ENCODE measurements at places on chromosomes 12 and 14.
A peak's percentile ranks its signal among the peaks of the same experiment; 100 is the strongest.

- DNase-seq, result no peak
Observed at GRCh38 chr12:65419284-65420072, 141.0 kb downstream of the MSRB3 start.

DNA sequence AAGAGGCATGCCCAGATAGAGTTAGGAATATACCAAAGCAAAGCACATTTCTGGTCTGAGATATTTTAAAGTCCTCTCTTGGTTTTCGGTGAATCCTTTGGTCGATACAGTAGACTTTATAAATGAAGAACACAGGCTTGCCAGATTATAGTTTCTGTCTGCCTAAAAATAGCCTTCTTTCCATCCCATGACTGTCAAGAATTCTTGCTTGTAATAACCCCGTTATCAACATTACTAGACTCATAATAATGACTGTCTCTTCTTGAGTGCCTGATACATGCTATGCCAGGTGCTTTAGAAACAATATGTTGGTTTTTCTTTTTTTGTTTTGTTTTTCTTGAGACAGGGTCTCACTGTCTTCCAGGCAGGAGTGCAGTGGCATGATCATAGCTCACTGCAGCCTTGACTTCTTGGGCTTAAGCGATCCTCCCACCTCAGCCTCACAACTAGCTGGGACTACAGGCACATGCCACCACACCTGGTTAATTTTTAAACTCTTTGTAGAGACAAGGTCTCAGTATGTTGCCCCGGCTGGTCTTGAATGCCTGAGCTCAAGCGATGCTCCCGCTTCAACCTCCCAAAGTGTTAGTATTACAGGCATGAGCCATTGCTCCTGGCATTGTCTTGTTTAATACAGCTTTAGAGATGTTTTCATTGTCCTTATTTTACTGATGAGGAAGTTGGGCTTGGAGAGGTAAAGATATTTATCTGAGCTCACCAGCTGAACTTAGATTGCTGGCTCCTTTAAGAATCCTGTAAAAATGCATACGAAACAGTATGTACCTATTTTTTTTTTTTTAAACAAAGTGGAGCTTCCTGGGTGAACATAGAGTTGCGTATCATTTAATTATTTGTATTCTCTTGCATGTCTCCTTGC, 30.4 kb downstream of the CHST11 start:
- peak; percentile 13 for DNase-seq

GRCh38 chr12:57465030-57465746, 5.6 kb downstream of the GLI1 start:
- no peak for DNase-seq

DNA sequence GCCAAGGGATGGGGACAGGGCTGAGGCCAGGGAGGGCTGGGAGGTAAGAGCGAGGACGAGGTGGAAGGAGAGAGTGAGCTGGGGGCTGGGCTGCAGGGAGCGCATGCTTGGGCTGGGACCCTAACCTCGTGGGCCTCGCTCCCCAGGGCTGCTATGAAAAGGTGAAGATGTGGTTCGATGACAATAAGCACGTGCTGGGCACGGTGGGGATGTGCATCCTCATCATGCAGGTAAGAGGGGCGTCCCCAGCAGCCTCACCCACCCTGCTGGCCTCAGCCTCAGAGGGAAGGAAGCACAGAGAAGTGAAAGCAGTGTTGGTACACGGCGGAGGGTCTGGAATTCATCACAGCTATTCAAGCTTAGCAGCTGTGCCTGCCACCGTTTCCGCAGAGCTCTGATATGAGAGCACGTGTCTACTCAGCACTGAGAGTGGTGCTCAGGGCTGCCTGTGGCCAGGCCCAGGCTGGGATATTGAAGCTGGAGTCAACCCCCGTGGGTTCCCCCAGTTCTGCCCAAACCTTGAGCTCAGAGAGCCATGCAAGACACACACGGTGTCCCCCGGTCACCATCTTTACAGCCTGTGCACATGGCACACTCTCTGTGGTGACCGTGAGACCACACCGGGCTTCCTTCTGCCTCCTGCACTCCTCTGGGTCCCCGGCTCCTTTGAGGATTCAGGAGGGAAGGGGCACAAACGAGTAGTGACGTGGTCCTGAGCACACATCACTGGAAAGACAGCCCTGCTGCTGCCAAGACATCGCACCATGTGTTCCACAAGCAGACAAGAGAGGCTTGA, 204.6 kb downstream of the TSPAN9 start:
- DNase-seq, result no peak

DNA sequence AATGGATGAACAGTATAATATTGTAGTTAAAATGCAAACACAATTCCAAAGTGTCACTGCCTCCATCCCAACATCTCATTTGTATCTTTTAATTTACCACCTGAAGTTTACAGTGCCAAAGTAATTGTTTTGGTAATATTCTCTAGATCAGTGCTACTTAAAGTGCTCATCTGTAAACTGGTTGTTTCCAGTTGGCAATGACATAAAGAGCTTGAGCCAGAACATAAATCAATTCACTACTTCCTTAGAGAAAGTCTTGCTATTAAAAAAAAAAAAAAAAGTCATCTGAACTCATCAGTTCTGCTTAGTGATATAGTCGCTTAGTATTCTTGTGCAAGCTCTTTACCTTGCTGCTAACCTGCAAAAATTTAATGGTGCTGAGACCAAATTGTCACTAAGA, 16.4 kb downstream of the PLCZ1 start:
- no peak for DNase-seq

- DNase-seq, result peak; percentile 60
Observed at GRCh38 chr12:57276935-57277563, 26.1 kb upstream of the STAC3 start.

GRCh38 chr14:100443603-100444002, 120.5 kb downstream of the SLC25A47 start:
- DNase-seq, result peak; percentile 86

DNA sequence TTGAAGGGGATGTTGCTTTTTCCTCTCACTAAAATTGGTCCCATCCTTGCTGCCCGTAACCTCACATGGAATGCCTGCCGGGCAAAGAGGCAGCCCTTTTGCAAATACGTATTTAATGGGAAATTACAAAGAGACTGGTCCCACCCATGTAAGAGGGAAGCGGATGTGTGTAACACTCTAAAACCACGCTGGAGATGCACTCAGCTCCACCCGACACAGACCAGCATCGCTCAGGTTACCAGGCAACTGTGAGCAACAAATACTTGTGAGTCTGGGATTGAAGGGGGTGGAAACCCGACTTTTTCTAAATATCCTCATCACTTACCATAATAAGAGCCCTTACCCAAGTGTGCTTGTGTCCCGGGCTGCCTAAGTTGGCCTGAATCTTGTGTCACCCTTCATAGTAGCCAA, 47.7 kb downstream of the ELK3 start:
- DNase-seq, result peak; percentile 99

DNA sequence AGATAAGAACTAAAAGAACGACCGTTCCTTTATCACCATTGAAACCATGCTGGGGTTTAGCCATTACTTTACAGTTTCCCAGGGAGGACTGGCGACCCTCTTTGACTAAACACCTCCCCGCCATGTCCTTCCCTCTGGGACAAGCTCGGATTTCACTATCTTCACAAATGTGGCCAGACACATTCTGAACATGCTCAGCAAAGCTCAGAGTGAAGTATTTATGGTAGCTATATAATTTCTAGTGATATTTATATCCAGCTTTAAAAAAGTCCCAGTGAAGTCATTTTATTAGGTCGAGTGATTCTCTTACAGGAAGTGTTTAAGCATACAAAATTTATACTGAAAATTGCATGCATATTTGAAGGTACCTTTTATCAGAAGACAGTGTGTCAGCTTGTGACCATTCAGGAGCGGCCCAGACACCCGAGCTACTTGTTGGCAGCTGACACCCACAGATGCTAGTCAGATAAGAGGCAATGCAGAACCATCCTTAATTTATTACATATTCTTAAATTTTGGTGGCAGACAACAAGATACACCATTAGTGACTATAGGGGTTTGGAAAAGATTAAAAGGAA, 36.8 kb downstream of the NIN start:
- DNase-seq, result no peak

GRCh38 chr12:34404377-34405285, 382.3 kb downstream of the ALG10 start:
- no peak for DNase-seq

DNA sequence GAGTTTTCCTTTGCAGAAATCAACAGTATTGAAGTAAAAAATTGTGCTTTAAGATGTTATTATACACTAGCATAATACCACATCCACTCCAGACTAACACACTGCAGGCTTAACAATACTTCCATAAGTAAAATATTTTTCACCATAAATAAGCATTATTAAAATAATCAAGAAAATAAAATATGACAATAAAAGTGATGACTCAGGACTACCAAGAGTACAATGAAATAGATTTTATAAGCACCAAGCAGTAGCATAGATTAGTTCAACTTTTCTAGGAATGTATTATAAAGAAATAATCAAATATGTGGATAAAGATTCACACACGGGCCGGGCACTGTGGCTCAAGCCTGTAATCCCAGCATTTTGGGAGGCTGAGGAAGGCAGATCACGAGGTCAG, 40.4 kb upstream of the MTHFD1 start:
- DNase-seq, result no peak

DNA sequence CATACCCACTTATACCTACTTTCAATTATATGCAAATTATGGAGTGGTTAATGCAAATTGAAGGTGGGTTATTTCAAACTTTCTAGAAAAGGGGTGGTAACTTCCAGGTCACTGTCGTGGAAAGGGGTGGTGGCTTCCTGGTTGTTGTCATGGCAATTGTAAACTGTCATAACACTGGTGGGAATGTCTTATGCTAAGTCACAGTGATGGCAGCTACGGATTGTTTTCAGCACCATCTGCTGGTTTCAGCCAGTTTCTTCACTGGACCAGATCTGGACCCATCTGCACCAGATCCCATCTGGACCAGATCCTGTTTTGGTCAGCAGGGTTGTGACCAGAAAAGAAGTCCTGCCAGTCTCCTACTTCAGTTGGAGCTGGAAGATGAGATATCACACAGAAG, 1469.3 kb downstream of the AACS start:
- no peak for DNase-seq

DNA sequence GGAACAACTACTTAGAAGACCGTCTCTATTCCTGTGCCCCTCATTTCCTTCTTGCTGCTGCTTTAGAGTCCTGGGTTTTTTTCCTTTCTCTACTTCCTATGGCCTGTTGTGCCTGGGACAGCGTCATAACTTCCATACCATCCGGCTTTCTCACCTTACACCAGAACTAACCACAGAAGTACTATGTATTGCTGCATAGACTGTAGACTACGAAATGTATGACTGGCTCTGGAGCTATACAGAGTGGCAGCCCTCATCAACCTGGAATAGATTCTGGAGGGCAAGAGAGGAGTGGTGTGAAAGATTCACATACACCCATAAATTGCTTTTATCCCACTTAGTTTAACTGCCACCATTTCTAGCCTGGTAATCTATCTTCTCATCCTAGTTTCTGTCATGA, 16.9 kb upstream of the SRP54 start:
- no peak for DNase-seq

All from GM23248 (cell line).